ENCODE measurements at places on chromosomes 1 and 21.

GRCh38 chr1:165857046-165857801, 29.8 kb downstream of the UCK2 start:
- DNase-seq, result no peak

- no peak for DNase-seq
Measured at GRCh38 chr1:71488555-71489252, 407.9 kb upstream of the ZRANB2 start.

- no peak for DNase-seq
Measured at GRCh38 chr1:225827076-225827475, 17.2 kb downstream of the EPHX1 start.

- DNase-seq, result no peak
Measured at GRCh38 chr1:111442457-111442856, 6.6 kb downstream of the WDR77 start.

DNA sequence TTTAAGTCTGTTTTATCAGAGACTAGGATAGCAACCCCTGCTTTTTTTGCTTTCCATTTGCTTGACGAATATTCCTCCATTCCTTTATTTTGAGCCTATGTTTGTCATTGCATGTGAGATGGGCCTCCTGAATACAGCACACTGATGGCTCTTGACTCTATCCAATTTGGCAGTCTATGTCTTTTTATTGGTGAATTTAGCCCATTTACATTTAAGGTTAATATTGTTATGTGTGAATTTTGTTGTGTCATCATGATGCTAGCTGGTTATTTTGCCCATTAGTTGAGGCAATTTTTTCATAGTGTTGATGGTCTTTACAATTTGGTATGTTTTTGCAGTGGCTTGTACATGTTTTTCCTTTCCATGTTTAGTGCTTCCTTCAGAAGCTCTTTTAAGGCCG, 50.7 kb upstream of the PDE4B start:
- DNase-seq, result no peak

DNA sequence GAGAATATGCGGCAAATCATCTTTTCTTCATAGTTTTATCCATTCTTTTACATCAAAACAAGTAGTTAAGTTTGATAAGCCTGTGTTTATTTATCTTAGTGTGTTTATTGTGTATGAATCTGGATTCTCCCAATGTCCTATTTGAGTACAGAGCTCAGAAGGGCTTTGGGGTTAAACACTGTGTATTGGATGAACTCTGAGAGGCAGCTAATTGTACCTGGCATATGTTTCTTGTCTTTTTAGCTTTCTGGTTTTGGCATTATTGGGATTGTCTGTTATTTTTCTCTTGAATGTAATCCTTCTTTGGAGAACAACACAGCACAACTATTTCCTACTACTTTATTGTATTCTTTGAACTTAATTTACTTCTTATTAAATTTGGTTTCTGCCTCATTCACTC, 906.9 kb downstream of the ADGRL2 start:
- DNase-seq, result no peak

DNA sequence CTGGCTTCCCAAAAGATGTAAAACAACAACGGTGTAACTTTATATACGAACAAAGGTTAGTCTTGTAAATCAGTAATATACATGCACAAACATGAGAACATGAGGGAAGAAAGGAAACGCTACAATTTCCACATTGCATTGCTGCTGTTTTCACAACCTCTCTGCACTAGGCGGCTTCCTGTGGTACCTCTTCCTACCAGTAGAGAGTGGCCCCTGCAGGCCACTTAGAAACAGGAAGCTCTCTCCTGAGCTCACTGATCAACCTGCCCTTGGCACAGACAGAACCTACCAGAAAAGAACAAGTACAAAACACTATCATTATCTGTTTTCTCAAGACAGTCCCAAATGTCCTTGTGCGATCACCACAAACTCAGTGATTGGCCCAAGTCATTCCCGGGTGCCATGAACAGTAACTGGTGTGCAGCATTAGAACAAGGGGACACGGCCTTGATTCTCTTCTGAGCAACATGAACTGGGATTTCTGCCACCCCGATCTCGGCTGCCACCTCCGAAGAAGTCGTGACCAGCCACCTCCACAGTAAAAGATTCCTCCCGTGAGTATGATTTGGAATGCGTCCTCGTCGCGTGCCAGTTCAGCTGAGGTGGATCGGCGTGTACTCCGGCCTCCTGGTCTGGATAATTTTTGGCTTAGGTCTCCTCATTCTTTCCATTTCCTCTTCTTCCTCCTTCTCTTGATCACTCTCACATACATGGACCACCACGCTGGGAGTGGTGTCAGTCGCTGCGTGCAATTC, 5.7 kb upstream of the KCNE1 start:
- DNase-seq, result no peak

GRCh38 chr21:27225151-27225550, 258.3 kb upstream of the ADAMTS5 start:
- DNase-seq, result no peak

- DNase-seq, result no peak
Measured at GRCh38 chr21:38325216-38325615, 68.4 kb downstream of the KCNJ15 start.

DNA sequence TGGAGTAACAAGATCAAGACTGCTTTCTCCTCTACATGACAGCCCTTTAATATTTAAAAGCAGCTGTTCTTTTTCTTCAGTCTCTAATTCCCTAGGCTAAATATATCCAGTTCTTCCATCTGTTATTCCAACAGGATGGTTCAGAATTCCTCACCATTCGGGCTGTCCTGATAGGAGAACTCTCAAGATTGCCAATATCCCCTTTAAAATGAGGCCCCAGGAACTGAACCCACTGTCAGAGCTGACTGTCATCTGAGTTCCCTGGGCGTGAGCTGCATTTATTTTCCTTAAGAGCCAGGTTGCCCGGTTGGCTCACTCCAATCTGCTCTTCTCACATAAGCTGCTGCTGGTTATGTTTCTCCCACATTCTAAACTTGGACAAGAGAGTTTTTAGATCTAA, 177.6 kb downstream of the MIS18A start:
- no peak for DNase-seq

GRCh38 chr1:229380536-229381160, 37.8 kb upstream of the CCSAP start:
- no peak for DNase-seq

GRCh38 chr1:110212169-110213142, 2.3 kb downstream of the KCNC4 start:
- DNase-seq, result no peak

- no peak for DNase-seq
Measured at GRCh38 chr1:226482196-226482595, 66.4 kb upstream of the STUM start.

DNA sequence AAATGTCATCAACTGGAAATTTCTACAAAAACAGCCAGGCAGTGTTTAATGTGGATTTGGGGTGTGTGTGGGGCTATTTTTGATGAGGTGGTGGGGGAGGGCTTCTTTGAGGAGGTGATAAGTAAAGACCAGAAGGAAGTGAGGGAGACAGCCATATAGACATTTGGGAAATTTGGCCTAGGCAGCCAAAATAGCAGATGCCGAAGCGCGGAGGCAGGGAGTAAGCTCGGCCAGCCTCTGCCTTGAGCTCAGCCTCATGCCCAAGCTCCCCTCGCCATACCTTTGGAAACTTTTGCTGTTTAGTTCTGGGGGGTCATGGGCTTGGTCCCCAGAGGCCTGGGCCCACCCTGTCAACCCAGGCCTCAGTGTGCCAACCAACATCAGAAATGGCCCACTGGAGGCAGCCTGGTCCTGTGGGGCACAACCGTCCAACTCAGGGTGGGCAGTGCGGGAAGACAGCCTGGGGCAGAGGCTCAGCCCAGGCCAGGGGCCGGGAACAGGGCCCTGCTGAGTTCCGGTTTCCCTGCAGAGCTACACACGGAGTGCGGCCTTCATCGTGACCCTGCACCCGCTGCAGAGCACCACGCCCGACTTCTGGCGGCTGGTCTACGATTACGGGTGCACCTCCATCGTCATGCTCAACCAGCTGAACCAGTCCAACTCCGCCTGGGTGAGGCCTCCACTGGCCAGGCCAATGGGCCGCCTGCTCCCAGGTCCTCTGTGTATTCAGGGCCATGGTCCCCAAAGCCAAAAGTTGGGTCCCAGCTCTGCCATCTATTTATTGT, 84.0 kb downstream of the PTPRU start:
- no peak for DNase-seq

DNA sequence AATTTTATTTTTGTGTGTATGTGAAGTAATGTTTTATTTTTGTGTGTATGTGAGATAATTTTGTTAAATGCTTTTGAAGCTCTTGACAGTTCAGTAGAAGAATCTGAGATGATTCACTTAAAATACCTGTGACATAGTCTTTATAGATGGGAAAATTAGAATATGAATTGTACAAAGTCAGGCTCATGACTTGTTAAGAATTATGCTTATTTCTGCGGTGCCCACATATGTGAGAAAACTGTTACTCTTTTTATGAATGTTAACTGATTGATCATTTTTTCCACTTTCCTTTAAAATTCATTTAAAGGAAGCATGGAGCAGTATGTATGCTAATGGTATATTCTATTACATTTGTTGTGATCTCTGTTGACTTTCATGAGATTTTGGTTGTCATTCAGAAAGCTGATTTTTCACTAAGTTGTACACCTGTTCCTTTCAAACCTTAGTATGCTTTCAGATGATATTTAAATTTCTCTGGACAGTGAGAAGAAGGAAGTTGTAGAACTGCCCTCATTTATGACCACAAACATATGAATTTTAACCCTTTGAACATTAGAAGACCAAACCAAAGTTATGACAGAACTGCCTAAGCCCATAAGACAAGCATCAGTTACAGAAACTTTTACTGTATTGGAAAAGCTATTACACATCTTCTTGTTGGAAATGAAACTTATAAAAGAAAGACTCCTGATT, 110.1 kb downstream of the POU2F1 start:
- DNase-seq, result no peak

DNA sequence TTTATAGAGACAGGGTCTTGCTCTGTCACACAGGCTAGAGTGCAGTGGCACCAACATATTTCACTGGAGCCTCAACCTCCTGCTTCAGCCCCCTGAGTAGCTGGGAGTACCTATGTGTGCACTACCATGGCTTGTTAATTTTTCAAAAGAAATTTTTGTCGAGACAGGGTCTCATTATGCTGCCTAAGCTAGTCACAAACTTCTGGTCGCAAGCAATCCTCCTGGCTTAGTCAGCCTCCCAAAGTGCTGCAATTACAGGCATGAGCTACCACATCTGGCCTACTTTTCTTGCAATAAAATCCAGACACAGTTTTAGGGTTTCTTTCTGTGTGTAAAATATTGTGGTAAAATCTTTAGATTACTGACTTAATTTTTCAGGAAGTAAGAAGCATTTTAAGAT, 27.9 kb upstream of the NTPCR start:
- no peak for DNase-seq

- DNase-seq, result no peak
Measured at GRCh38 chr1:241366196-241366595, 9.2 kb upstream of the RGS7 start.

DNA sequence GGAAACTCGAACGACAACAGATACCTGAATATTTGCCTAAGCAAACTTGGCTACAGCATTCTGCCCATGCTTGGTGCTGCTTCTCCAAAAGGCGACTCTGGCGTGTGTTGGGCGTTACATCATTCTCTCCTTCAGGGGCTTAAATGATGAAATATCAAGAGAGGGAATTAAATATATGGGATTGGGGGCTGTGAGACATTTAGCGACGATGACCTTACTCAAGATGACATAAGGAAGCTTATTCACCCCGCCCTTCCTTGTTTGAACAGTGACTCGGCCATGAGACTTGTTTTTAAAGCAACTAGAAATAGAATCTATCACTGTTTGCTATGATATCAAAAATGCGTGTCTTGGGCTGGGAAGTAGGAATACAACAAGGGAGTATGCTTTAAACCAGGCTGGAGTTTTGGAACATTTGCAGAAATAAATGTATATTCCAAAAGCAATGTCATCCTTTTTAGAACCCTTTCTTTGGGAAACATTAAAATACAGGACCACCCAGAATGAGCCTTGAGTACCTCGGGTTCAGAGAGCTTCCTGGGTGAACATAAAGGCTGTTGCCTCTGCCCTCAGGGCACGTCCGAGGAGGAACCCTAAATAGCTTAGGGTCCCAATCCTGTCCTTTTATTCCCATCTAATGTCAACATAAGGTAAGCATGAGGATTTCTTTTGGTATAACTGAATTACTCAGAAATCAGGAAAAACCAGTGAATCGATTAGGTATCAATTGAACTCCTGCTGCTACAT, 123.3 kb upstream of the SLC45A1 start:
- DNase-seq, result no peak

DNA sequence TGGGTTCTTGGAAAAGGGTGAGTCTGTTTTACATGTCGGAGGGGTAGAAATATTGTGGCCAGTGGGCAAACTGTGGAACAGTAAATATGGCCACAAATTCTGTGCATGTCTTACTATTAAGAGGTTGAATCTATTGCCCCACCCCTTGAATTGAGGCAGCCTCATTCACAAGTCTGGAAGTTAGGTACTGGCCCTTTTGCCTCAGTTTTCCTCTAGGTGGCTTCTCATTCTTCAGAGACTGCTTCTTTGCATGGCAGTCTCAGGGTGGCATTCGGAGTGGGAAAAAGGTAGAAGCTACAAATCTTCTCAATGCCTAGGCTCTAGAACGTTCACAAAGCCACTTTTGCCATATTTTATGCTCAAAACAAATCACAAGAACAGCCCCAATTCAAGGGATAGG, 57.2 kb downstream of the SLC9C2 start:
- DNase-seq, result no peak

DNA sequence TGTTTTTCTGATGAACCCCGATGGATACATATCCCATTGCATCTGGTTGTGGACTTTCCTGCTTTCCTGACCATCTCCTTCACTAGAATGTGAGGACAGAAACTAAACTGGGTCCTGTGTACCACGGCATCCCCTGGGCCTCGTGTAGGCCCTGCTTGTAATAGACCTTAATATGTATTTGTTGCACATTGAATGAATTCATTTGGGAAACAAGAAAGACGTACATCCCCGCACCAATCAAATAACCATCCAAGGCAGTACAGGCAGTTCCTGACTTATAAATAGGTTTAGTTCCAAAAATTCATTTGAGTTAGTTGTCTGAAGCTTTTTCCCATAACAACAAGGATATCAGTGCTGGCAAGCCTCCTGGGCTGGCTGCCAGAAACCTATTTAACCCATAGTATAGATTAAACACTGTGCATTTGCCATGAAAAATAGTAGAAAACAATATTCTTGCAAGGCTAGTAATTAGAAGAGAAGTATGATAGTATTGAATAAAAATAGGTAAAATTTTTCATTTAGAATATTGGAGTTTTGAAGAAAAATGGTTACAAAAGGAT, 81.8 kb upstream of the CD34 start:
- no peak for DNase-seq

- no peak for DNase-seq
Measured at GRCh38 chr1:228404107-228404720, 2.4 kb downstream of the TRIM11 start.

- DNase-seq, result peak; percentile 64
Measured at GRCh38 chr1:198669023-198669698, 30.3 kb downstream of the PTPRC start.

Measured in AG09319 (cell line).